ENCODE measurements at places on chromosomes 4 and X. TPM values are rescaled to one million over a fixed set of nuclear protein-coding genes. Genes with fewer than 3 reads are reported as not detected.

- DNase-seq = no peak
Measured at GRCh38 chr4:15930314-15930713, 8.2 kb downstream of the FGFBP1 start.

DNA sequence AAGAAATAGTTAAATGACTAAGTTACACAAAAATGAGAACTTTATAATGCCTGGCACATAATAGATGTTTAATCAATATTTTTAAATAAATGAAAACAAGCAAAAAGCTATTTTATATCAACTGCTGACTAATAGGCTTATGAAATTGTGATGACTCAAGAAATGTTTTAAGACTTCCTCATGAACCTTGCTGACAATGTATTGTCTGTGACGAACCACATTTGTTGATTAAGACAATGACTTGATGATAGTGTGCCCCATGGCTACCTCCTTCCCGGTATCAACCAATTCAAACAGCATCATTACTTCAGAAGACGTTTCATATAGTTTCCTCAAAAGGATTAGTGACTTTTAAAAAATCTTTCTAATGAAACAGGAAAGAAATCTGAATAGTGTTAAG is 7.9 kb downstream of the CXCL6 start:
- DNase-seq = peak; percentile 32

DNA sequence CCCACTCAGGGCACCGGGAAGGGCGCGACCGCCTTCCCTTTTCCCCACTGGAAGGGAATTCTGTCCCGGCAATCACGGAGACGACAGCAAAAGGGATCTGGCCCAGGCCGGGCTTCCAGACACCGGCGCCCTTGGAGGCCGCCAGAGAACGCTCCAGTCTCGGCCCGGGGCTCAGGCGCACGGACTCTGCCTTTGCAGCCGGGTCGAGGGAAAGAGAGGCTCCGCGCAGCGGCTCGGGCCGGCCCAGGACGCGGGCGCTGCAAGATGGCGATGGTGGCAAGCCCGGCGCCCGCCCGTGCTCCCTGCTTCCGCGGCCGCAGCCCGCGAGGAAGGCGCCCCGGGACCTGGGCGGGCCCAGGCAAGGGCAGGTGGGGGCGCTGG is 1.1 kb downstream of the CTBP1 start:
- no peak for DNase-seq

DNA sequence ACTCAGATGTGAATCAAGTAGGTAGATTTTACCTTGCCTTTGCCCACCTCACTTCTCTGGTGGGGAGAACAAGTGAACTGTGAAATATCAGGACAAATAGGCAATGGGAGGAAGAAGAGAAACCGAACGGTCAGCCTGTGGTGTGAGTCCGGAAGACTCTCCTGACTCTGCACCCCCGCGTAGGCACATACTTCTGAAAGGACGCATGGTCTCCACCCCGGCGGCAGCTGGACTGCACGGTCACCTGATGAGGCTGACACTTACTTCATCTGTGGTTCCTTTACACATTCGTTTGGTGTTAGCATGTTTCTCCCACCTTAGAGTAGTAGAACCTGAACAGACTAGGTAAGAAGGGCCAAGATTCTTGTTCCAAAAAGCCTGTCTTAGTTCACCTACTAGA is 58.4 kb downstream of the NELFA start:
- no peak for DNase-seq

DNA sequence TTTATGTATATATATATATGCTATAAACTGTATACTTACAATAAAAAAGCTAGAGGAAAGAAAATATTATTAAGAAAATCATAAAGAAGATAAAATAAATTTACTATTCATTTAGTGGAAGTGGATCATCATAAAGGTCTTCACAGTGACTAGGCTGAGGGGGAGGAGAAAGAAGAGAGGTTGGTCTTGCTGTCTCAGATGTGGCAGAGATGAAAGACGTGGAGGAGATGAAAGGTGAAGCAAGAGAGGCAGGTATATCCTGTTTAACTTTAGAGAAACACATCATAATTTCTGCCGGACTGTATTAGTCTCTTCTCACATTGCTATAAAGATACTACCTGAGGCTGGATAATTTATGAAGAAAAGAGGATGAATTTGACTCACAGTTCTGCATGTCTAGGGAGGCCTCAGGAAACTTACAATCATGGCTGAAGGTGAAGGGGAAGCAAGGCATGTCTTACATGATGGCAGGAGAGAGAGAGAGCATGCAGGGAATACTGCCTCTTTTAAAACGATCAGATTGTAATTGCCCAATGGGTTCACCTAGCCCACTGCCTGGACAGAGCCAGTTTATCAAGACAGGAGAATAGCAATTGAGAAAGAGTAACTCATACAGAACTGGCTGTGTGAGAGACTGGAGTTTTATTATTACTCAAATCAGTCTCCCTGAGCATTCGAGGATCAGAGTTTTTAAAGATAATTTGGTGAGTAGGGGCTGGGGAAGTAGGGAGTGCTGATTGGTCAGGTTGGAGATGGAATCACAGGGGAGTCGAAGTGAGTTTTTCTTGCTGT is 22.1 kb upstream of the RRAGB start:
- DNase-seq = no peak

GRCh38 chrX:78375894-78376293 is 48.5 kb upstream of the CYSLTR1 start:
- peak; percentile 53 for DNase-seq

The MAGEB17 gene
- not detected for total RNA-seq

DNA sequence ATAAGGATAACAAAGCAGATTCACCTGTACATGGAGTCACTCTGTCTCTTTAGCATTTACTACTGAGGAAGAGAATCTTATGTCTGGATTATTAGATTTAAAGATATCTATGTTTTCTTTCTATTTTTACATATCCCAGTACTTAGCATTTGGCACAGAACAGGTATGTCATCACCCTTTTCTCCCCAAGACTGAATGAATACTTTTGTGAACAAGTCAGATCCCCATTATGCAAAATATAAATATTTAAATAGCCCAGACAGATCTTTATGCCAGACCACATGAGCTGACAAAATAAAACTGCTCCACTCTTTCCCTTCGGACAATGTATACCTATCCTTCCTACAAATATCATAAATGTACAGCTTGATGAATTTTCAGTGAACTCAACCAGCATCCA is 94.5 kb downstream of the CASK start:
- DNase-seq = no peak

The NR3C2 gene
- not detected for total RNA-seq

DNA sequence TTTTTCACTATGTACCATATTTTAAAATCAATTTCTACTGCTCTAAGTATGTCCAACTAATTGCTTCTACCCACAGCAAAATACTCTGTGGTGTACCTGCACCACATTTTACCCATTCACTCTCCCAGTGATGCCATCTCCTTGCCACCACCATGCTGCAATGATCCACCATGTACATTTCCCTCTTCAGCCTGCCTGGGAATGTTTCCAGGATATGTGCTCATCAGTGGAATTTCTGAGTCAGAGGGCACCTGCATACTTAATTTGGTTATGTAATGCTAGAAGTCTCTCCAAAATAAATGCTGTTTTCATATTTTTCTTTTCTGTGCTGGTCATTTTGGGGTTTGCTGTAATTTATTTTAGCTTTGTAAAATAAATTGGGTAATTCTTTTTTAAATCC is 33.2 kb upstream of the OCIAD2 start:
- DNase-seq = peak; percentile 85

DNA sequence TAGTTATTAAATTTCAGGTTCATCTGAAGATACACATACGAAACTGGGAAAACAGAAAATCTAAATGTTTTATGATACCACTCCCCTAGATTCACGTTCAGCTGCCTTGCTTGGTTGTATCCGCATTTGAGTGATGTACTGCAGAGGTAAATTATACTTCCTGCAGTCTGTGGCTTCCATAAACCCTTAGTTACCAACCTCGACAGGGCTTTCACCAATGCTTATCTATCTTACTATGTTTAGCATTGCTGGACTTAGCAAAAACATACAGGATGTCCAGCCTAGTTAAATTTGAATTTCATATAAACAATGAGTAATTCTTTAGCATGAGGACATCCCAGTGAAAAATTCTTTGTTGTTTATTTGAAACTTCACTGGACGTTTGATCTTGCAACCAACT is 108.8 kb downstream of the TMA16 start:
- DNase-seq = no peak

The MTNR1A gene
- not detected for total RNA-seq

GRCh38 chrX:149007423-149007822 is 497.7 kb downstream of the IDS start:
- no peak for DNase-seq

DNA sequence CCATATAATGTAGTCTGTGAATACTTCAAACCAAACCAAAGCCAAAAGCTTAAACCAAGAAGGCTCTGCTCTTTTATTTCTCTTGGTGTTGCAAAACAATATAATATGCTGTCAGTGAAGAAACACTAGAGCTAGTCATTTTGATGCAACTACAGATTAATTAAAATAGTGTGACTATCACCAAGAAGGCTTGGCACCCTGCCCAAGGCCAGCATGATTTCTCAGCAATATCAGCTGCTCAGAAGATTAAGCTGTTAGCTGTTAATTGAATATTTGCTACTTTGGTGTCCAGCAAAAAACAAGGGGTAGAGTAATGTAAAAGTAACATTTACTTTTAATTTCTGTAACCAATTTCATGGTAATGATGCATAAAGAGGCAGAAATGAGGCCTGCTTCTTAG is 104.9 kb upstream of the PRPS2 start:
- no peak for DNase-seq

DNA sequence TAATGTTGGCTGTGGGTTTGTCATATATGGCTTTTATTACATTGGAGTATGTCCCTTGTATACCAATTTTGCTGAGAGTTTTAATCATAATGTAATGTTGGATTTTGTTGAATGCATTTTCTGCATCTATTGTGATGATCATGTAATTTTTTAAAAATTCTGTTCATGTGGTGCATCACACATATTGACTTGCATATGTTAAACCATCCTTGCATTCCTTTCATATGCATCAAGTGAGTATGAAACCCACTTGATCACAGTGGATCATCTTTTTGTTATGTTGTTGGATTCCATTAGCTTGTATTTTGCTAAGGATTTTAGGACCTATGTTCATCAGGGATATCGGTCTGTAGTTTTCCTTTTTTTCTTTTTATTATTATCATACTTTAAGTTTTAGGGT is 12.1 kb downstream of the HEPH start:
- DNase-seq = no peak

GRCh38 chr4:57043347-57044251 is 64.9 kb downstream of the POLR2B start:
- peak; percentile 88 for DNase-seq

GRCh38 chr4:179195887-179196286 is 1753.7 kb upstream of the AGA start:
- no peak for DNase-seq

- DNase-seq = peak; percentile 63
Measured at GRCh38 chr4:141636771-141637460, 533 bp downstream of the IL15 start.

- no peak for DNase-seq
Measured at GRCh38 chr4:101322743-101323142, 24.6 kb downstream of the PPP3CA start.

- DNase-seq = no peak
Measured at GRCh38 chrX:134717698-134718097, 59.4 kb upstream of the PLAC1 start.

DNA sequence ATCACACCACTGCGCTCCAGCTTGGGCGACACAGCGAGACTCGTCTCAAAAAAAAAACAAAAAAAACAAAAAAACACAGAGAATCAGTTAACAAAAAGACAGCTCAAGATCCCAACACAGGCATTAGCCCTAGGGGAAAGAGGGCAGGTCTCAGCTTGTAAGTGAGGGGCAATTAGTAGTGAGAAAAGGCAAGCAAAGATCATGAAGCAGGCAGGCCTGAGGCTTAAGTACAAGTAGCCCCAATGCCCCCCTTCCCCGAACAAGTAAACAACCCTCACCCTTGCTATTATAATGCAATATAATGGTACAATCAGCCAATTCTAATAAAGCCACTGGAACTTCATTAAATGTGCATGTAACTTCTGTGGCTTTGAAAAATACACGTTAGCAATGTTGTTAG is 17.0 kb downstream of the ADGRA3 start:
- no peak for DNase-seq

- DNase-seq = peak; percentile 41
Measured at GRCh38 chrX:74656079-74656745, 41.8 kb upstream of the RLIM start.

The POLN gene
- 0.59 TPM for total RNA-seq

DNA sequence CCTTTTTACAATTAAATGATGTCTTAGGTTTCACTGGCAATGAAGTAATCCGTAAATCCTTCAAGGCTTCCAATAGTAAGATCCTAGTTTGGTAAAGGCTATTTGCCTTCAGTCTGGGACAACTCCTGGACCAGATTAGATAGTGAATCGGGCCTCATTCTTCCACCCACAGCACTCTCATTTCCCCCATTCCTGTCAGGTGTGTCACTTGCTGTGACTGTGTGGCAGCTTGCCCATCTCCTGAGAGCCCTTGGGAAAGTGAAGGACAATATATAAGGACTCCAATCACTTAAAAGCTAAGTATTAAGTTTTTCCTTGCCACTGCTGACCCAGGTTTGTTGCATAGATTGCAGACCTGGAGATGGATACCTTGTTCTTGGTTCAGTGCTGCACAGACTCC is 3.3 kb upstream of the GASK1B start:
- DNase-seq = peak; percentile 16

The USP51 gene
- total RNA-seq = 0.49 TPM

The C4orf36 gene
- total RNA-seq = not detected

The ODAM gene
- not detected for total RNA-seq

The GRIPAP1 gene
- total RNA-seq = 18.3 TPM

DNA sequence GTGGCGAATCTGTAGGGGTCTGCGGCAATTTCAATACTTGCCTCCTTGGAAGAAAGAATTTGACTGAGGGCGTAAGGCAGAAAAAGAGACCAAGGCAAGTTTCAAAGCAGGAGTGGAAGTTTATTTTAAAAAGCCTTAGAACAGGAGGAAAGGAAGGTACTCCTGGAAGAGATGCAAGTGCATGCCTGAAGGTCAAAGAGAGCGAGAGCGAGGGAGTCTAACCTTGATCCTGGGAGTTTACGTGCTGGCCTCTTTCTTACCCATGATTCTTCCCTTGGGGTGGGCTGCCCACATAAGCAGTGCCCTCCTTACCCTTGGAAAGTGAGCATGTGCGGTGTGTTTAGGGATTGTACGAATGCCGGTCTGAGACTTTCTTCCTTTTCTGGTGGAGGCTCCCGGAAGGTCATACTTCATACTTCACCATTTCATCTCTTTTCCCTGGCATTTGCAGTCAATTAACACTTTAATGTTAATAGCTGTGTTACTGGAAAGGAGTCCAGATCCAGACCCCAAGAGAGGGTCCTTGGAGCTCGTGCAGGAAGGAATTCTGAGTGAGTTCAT is 40.0 kb downstream of the ARSD start:
- no peak for DNase-seq

GRCh38 chr4:915041-915474 is 17.1 kb downstream of the GAK start:
- DNase-seq = no peak

GRCh38 chrX:129997086-129997485 is 14.7 kb downstream of the BCORL1 start:
- DNase-seq = no peak

- peak; percentile 59 for DNase-seq
Measured at GRCh38 chr4:92969650-92970379, 666.0 kb downstream of the GRID2 start.

The HNRNPD gene
- 40.6 TPM for total RNA-seq

The TMEM192 gene
- 3.0 TPM for total RNA-seq

GRCh38 chrX:148611993-148612392 is 111.6 kb downstream of the AFF2 start:
- DNase-seq = no peak

- DNase-seq = no peak
Measured at GRCh38 chr4:147933316-147933715, 201.4 kb downstream of the ARHGAP10 start.

All from RPMI7951 (cell line).